ENCODE measurements at places on chromosomes 3 and 15.

DNA sequence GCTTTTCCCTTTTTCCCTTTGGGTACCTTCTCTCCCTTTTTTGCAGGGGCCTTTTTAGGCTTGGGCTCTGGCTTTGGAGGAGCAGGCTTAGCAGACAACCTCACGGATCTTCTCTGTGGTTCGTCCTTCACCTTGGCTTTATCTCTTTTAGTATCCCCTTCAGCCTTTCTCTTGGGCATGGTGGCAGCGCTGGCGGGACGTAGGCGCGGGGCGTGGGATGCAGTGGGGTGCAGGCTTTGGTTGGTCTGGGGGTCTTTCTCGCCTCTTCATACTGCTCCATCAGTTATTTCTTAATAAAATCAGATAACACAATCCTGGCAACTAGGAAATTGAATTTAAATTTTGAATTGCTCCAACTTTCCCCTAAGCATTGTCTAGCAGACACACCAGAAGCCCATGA, 11.3 kb upstream of the ATP1B3 start:
- no peak for DNase-seq

GRCh38 chr15:83290236-83290635, 5.8 kb upstream of the BNC1 start:
- no peak for DNase-seq

DNA sequence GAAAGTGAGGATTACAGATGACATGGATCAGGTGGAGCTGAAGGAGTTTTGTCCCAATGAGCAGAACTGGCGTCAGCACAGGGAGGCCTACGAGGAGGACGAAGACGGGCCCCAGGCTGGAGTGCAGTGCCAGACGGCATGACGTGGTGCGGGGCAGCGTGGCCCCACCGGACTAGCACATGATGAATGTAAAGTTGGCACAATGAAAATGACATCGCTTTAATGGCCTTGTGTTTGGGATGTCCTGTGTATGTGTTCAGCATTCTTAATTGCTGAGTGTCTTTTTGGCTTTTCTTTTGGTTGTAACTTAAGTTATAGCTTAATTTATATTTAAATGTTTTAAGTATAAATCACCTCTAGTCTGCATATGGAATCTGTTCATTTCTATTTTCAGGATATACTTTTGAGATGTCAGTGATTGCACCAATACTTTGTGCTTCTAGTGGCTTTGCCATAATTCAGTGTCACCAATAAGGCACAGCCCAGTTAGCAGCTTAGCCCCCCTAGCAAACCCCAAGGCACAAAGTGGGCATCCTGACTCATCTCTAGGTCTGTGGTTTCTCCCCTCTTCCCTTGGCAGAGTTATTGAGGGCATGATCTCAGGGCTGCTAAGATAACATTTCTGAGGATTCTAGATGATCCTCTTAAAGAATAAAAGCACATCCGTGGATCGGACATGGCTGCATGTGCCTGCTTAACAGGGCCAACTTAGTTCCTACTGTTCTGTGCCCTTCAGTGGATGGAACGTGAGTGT, 16.1 kb downstream of the DNAJA4 start:
- DNase-seq = no peak

GRCh38 chr15:53808058-53808706, 48.7 kb upstream of the WDR72 start:
- peak; percentile 6 for DNase-seq

GRCh38 chr3:120077731-120078130, 16.5 kb downstream of the GSK3B start:
- DNase-seq = no peak

DNA sequence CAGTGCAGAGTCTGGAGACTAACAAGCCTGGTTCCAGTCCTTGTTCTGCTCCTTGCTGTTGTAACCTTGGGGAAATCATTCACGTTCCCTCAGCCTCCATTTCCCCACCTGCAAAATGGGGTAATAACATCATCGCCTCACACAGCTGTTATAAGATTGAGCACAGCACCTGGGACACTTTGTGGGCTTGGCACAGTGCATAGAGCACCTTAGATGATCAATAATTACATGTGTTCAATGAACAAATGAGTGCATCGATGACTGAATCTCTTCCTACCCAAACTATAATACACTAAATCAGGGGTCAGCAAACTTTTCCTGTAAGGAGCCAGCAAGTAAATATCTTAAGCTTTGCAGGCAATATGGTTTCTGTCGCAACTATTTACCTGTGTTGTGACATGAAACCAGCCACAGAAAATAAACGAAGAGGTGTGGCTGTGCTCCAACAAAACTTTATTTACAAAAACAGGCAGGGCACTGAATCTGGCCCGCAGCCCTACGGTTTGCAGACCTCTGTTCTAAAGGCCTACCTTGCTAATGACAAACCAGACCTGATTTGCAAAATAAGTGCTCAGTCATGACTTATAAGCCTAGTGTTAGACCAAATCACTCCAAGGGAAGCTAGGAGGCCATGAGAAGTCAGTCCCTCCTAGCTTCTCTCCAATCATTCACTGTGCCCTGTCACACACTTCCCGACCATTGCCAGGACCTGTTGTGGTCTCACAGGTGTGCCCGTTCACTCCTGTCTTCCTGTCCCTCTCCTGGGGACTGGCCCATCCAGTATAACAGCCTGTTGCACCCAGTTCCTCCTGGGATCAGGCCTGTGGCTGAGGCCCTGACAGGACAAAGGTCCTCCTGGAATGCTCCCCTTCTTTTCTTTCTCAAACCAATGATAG, 149.4 kb upstream of the WNT5A start:
- no peak for DNase-seq

DNA sequence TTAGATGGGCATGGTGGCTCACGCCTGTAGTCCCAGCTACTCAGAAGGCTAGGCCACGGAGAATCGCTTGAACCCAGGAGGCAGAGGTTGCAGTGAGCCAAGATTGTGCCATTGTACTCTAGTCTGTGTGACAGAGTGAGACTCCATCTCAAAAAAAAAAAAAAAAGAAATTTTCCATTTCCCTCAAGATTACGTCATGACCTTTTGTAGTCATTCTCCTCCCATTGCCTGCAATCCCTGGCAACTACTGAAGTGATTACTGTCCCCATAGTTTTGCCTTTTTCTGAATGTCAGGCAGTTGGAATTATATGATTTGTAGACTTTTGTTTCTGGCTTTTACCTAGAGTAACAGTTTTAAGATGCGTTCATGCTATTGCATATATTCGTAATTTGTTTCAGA, 28.0 kb downstream of the WDR76 start:
- DNase-seq = no peak

GRCh38 chr3:172281884-172282283, 166.4 kb downstream of the GHSR start:
- no peak for DNase-seq

DNA sequence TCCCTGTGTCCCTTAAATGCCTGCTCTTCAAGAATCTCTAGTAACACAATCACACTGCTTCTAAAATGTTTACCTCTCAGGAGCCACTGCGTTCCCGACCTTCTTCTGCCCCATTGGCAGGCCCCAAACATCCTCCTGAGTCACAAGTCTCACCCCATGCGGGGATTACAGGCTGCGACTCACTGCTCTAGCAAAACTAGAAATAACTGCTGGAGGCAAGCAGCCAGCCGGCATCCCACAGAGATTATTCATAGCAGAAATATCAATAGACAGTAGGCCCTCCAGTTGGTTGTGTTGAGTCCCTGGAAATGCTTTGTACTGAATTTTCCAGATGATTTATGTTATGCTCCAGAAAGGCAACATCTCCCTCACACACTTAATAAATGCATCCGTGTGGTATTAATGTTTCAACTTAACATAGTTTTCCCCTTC, 64.8 kb downstream of the RFTN1 start:
- DNase-seq = no peak

Data from NCI-H460 (cell line).